ENCODE measurements at places on chromosomes 4 and X.

DNA sequence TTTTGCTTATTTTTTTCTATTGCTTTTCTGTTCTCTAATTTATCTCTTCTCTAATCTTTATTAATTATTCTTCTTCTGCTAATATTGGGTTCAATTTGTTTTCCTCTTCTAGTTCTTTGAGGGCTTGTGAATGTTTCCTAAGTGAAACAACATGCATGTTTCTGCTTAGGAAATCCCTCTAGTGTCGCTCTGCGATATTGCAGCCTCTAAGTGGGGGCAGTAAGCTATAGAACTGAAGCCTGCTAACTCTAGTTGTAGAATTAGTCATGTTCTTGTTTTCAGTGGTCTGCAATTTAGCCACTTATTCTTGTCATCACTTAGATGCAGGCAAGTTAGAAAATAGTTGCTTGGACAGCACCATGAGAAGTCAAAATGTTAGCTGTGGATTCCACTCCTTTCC lies 222.6 kb downstream of the SPIN4 start:
- DNase-seq: peak; percentile 47

DNA sequence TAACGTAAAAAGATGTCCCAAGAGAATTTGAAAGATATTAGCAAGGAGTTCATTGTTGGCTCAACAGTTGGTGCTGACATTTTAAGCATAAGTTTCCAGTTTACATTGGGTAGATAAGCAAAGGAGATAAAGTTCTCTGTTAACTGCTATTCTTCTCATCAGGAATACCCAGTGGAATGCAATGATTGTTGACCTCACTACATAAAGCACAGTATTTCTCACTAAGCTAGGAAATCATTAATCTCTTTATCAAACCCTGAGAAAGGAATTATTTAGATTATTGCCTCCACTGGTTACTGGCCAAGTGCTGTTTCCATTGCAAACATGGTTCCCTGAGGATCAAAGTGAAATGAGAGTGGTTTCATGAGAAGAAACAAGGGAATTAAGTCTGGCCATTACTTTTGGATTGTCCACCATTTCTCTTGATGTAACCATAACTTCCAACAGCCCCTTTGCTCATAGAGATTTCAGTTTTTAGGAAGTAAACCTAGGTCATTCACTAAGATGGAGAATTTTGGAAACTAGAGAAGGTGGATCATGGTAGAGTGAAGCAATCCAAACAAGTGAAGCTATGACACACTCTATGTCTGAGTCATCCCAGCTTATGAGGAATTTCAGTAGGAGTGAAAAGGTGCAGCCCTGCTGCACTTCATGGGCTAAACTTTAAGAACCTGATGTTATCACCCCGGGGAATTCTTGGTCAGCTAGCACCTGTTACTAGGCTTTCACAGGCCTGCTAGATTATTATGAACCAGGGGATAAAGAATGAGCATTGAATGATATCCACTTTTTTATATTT lies 163.4 kb downstream of the AREG start:
- no peak for DNase-seq

- peak; percentile 57 for DNase-seq
Measured at GRCh38 chr4:182085051-182085480, 158.1 kb upstream of the TENM3 start.

DNA sequence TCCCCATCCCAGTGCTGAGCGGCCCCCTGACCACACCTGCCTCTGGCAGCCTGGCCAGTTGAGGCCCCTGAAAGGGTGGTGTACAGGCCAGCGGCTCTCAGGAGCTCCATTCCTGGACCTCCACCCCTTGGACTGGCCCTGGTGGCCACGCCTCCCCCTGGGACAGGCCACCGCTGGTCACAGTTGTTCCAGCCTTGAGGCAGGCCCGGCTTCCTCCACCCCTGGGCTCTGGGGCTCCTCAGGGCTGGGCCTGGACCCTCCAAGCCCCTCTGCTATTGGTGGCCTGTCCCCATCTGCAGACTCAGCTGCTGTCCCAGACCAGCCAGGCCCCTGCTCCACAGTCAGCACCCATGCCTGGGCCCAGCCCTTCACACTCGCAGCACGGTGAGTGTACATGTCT lies 93.2 kb upstream of the NKX1-1 start:
- DNase-seq: no peak

All from NT2/D1 (cell line).